Psoas muscle (tissue), 8 donors: ENCODE measurements at places on chromosomes 3 and 15. TPM values are rescaled to one million over a fixed set of nuclear protein-coding genes. Genes with fewer than 3 reads are reported as not detected.

DNA sequence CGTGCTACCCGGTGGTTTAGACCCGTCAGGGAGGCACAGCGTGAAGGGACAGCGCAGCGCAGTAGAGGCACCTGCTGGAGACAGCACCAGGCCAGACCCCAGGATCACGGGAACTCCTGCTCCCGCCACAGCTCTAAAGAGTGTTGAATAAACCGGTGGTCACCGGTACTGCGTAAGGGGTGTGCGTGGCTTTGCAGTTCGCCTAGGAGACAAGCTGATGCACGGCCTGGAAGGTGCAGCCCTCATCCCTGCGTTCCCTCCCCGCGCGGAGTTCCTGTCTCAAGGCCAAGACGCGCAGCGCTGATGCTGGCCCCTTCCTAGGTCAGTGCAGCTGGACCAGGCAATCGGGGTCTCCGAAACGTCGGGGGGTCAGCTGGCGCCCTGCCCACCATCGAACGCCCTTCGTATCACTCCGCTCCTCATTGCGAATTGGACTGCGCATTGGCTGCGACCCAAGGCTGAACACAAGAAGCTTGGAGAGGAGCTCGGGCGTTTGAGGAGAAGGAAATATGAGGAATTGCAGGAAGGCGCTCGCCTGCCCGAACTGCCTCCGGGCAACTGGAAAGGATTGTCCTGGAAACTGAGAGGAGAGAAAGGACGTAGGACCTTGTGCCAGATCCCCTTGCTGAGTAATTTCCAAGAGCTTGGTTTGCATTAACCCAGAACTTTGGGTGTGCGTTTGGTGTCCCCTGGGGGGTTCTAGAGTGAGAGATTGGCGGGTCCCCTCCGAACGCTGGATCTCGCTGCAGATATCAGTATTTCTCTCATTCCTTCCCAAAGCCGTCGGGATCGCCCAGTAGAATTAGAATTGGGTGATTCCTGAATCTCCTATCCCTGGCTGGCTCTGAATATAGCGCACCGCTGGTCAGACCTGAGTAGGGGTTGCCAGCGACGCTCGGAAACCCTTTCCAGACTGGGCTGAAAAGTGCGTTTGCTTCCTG is 2.3 kb upstream of the SOX14 start:
- no peak for DNase-seq

The GP5 gene
- not detected for total RNA-seq

DNA sequence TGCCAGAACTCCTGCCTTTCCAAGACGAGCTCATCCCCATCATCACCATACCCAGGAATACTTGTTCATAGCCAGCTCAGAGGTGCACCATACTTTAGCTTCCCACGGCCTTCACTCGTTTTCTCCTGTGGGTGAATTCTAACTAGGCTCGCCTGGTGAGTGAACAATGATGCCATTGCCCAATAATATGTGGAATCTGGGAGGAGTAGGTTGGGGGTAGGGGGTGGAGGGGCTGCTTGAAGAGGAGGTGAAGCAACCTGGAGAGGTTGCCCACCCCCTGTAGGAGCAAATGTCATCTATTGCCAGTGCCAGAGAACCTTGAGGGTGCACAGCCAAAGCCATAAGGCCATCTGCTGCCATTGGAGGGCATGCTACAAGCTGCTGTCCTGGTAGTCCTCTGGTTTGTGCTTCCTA is 592 bp upstream of the ZNF445 start:
- DNase-seq: no peak

The POPDC2 gene
- total RNA-seq: 162 TPM

The C3orf33 gene
- 4.6 TPM for total RNA-seq

The WDR76 gene
- total RNA-seq: 0.69 TPM

DNA sequence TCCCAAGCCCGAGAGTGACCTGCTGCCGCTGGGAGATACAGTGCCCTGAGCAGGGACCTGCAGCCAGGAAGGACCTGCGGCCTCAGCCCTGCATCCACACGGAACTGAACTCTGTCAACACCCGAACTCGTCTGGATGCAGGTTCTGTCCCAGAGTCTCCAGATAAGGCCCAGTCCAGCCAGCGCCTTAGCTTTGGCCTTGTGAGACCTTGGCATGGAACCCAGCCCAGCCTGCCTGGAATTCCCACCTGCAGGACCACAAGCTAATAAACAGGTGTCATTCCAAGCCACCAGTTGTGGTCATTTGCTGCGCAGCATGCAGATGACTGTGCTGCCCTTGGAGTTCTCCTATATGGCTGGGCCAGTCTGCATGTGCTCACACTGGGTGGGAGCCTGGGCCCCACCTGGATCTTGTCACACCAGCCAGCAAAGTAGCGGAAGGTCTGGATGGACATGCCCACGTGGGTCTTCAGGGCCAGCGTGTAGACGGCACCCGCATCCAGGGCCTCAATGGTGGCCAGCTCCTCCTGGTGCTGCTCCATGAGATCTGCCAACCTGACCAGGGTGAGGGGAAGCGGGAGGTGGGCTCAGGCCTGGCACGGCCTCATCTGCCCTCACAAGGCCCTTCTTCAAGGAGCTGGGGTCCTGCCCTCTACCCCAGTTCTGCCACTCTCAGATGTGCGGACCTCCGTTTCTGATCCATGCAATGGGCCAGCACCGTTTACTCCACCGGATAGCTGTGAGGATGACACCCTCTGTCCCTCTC is 47.2 kb upstream of the SLC41A3 start:
- peak; percentile 12 for DNase-seq
